Type B pancreatic cell (in vitro differentiated cells): ENCODE measurements at places on chromosomes 11 and 22. TPM values are rescaled to one million over a fixed set of nuclear protein-coding genes. Genes with fewer than 3 reads are reported as not detected.

- H3K4me3 ChIP-seq = no peak overlapping the region
- no peaks in the 10 kb centered on the region for H3K27me3 ChIP-seq
- peaks cover 4% of the 10 kb centered on the region for H3K36me3 ChIP-seq
- H3K4me1 ChIP-seq = no peaks in the 10 kb centered on the region
Measured at GRCh38 chr22:31603081-31603525, 58.9 kb downstream of the PISD start.

GRCh38 chr22:44180706-44181032 lies at the start of gene PARVG:
PARVG (plus strand) TSS chr22:44180925; CDS start chr22:44183330, 2,405 bp downstream.
- H3K4me3 ChIP-seq = peak within 1 kb of the TSS; percentile 7
- H3K4me1 ChIP-seq = peaks cover 12% of the 10 kb centered on the region
- peaks cover 22% of the 10 kb centered on the region for H3K27me3 ChIP-seq
- no peak within 1 kb of the TSS for H3K27ac ChIP-seq
- H3K36me3 ChIP-seq = peaks cover 3% of the 10 kb centered on the region

The FOLR3 gene
- not detected in 2 replicates for total RNA-seq

The DRICH1 gene
- 0.43 and 1.00 TPM in 2 replicates for total RNA-seq

The OR10A2 gene
- total RNA-seq = not detected in 2 replicates
